ENCODE measurements at places on chromosomes 12 and 14.

DNA sequence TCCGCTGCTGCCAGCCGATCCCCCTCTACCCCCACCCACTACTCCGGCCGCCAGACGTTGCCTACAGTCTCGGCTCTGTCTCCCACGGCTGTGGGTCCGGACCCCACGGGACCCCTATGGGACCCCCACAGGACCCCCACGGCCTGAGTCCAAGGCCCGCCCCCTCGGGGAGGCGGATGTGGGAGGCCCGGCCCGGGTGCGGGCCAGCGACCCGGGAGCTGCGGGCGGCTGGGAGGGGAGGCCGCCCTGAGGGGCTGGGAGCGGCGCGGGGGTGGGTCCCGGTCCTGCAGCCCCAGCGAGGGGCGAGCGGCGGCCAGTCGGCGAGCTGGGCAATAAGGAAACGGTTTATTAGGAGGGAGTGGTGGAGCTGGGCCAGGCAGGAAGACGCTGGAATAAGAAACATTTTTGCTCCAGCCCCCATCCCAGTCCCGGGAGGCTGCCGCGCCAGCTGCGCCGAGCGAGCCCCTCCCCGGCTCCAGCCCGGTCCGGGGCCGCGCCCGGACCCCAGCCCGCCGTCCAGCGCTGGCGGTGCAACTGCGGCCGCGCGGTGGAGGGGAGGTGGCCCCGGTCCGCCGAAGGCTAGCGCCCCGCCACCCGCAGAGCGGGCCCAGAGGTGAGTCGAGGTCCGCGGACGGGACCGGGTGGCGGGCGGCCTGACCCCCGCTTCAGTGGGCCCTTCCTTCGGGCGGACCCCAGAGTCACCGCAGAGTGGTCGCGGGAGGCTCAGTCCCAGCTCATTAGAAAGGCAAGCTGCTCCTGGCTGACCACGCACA, at the start of gene ACVRL1:
TSS of gene ACVRL1 (plus strand) at position 422 of the 773 bp plus-strand sequence. CDS start 4,971 bp downstream, outside the sequence.
- no peak for DNase-seq

GRCh38 chr12:25236190-25236589, 14.5 kb downstream of the KRAS start:
- no peak for DNase-seq

GRCh38 chr12:111248236-111249017, 120.5 kb downstream of the PHETA1 start:
- no peak for DNase-seq

DNA sequence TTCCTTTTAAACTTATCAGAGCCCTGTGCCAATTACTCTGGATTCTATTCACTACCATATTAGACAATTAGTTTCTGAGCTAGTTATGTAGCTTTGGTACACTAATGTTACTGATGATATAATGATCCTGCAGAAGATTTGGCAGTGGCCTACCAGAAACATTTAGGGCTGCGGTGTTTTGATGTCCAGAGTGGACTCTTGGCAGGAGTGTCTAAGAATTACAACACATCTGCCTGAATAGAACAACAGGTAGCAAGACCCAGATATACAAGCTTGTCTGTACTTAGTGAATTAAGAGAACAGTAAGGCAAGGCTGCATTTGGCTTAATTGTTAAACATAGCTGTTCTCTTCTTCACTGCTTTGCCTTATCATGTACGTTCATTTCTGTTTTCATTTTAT, 691.6 kb upstream of the FBXO33 start:
- no peak for DNase-seq

DNA sequence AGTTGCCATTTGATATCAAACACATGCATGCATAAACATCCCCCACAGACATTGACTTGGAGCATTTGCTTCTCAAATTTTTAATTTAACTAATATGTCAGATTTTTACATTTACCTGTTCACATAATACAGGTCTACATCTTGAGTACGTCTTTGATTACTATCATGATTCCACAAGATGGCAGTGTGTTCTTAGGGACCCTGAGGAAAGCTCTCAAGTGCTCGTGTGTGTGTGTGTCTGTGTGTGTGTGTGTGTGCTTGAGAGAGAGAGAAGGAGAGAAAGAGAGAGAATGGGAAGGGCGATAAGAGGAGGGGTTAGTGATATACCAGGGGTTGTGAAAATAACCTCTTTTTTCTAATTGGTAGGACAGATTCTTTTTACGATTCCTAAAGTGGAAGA, 167.1 kb upstream of the OR4E1 start:
- DNase-seq: no peak

DNA sequence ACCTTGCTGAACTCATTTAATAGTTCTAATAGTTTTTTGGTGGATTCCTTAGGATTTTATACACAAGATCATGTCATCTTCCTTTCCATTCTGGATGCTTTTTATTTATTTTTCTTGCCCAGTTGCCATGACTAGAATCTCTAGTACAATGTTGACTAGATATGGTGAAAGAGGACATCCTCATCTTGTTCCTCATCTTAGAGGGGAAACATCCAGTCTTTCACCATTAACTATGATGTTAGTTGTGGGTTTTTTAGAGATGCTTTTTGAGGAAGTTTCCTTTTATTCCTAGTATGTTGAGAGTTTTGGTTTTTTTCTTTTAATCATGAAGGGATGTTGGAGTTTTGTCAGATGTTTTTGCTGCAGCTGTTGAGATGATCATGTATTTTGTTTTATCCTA, 8.7 kb downstream of the ANKRD13A start:
- no peak for DNase-seq

DNA sequence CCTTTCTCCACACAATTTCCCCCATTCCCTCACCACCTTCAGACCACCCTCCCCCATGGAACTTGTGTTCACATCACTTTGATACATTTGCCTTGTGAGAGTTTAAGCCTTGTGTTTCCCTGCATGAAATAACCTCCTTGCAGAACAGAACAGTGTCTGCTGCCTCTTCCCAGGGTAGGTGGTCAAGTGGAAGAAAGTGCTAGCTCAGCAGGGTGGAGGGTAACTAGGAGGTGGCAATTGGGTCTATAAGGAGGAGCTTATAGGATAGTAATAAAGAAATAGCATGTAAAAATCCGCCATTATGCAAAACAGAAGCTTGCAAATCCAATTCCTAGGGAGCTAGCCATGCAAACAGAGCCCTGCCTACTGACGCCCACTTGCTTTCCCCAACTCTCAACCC, 13.9 kb upstream of the KRT8 start:
- DNase-seq: no peak

DNA sequence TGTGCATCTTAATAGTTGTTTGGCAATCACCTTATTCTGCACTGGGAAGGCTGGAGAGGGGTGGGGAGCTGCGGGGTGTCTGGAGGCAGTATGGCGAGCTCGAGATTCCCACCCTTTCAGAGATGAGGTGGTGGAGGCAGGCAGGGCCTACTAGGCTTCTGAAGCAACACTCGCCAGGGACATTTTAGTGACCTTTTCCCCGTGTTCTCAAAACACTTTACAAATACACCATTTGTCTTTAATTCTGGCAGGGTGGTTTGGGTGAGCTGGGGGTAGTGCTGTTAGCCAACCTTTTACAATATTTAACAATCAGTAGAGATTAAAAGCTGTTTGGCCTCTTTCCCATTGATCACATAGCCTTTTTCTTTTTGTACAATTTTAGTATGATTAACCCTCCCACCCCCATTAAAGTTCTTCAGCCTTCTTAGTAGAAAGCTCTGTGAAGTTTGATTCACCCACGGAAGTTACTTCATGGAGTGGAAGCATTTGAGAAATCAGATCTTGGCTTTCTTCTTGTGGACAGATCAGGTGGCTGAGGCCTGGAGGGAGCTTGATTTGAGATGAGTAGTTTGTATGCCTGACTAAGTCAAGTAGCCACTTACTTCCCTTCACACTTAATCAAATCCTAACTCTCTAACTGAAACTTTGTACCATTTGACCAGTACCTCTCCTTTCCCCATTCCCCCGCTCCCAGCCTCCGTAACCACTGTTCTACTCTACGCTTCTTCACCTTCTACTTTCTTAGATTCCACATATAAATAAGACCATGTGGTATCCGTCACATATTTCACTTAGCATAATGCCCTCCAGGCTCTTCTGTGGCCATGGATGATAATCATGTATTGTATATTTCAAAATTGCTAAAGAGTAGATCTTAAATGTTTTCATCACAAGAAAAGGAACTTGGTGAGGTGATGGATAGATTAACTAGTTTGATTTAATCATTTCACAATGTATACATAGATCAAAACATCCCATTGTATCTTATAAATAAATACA, 41.0 kb downstream of the TRAF3 start:
- DNase-seq: no peak

DNA sequence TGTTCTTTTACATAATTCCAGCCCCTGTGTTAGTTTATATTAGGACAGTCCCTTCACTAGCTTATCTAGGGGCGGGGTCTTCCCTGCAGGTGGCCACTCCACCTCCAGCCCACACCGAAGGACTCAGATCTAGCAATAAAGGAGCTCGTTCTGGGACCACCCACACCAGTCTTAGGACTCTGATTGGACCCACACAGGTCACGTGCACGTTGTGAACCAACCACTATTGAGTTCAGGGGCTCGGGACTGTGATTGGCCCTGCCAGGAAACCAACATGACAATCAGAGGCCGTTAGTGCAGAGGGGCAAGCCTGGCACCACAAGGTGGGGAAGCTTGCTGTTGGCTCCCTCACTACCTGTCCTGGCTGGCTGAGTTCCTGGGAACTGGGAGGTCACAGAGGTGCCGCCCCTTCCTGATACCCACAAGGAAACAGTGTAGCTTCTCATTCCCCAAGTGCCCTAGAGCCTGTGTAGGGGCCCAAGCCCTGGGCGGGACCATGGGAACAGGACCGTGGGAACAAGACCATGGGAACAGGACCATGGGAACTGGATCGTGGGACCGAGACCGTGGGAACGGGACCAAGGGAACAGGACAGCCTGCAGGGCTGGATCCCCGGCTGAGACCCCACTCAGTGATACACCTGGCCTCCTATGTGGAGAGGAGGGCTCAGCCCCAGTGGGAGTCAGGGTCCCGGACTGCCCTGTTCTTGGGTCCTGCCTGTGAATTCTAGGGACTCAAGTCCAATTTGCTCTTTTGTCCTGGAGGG, 297.8 kb downstream of the ADGRD1 start:
- DNase-seq: no peak

GRCh38 chr12:71972441-71973074, 33.9 kb downstream of the TPH2 start:
- DNase-seq: no peak

DNA sequence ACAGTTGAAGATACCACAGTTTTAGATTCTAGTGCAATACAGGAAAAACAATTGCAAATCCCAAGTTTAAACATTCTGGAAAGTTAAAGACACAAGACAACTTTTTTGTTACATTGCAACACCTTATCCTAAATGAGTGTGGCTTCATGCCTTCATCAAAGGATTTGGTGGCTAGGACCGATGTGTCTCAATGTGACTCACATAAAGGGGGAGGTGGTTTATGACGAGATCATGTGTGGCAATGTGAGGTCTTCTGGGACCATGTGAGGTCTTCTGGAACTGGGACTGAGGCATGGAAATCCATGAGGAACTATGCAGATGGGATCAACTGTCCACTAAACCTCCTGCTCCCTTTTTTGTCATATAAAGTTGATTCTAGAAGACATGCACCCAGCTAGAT, 166.2 kb downstream of the PAX9 start:
- no peak for DNase-seq

- no peak for DNase-seq
These were observed 3.0 kb downstream of the GAS2L3 start for GRCh38 chr12:100576331-100577036.

Data from type B pancreatic cell (in vitro differentiated cells).